GM12878 (cell line): ENCODE measurements at places on chromosomes 3 and 15. TPM values are rescaled to one million over a fixed set of nuclear protein-coding genes. Genes with fewer than 3 reads are reported as not detected.

The FAM107A gene
- polyA plus RNA-seq, result not detected in 2 replicates

The CAPN3 gene
- polyA plus RNA-seq, result 1.3 and 1.9 TPM in 2 replicates

The CPNE9 gene
- not detected in 2 replicates for polyA plus RNA-seq

The ABCC5 gene
- polyA plus RNA-seq, result 10.7 and 11.4 TPM in 2 replicates

The ASB14 gene
- 0.15 and 0.23 TPM in 2 replicates for polyA plus RNA-seq

The MAP6D1 gene
- 0.48 and 0.84 TPM in 2 replicates for polyA plus RNA-seq

The POPDC2 gene
- 2.3 and 4.0 TPM in 2 replicates for polyA plus RNA-seq

The TMEM62 gene
- 8.1 and 11.6 TPM in 2 replicates for polyA plus RNA-seq

The NT5DC2 gene
- polyA plus RNA-seq, result 39.1 and 51.0 TPM in 2 replicates

The LIPC gene
- 0.23 TPM in 1 of 2 replicates, not detected in the other for polyA plus RNA-seq

The EOMES gene
- 1.1 and 1.8 TPM in 2 replicates for polyA plus RNA-seq

The KLHL24 gene
- 6.3 and 7.3 TPM in 2 replicates for polyA plus RNA-seq

The LRRC58 gene
- polyA plus RNA-seq, result 17.7 and 20.2 TPM in 2 replicates

The IGDCC3 gene
- 0.15 TPM in 1 of 2 replicates, not detected in the other for polyA plus RNA-seq

The SCN11A gene
- 0.03 and 0.06 TPM in 2 replicates for polyA plus RNA-seq

The P2RY1 gene
- 1.1 and 1.2 TPM in 2 replicates for polyA plus RNA-seq
